ENCODE measurements at places on chromosomes 6 and 20.
A peak's percentile ranks its signal among the peaks of the same experiment; 100 is the strongest.

DNA sequence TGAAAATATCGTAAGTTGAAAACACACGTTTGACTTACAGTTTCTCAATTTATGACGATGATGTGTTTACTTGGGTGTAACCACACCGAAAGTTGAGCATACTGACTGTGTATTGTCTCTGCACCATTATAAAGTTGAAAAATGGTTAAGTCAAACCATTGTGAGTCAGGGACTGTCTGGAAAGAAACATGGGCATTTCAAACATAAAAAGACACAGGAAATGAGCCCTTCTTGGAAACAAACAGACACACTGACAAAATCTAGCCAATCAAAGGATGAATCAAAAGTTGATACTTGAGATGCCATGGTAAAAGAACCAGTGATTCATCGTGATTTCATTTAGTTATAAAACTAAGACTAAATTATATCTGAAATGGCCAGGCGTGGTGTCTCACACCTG lies 5.3 kb downstream of the POPDC3 start:
- no peak overlapping the region for H3K27ac ChIP-seq
- DNase-seq: no peak
- H3K36me3 ChIP-seq: no peaks in the 10 kb centered on the region
- H3K27me3 ChIP-seq: peaks cover 8% of the 10 kb centered on the region
- no peak overlapping the region for H3K4me3 ChIP-seq
- H3K4me1 ChIP-seq: no peaks in the 10 kb centered on the region

- DNase-seq: no peak
- peaks cover 1% of the 10 kb centered on the region for H3K36me3 ChIP-seq
- no peak overlapping the region for H3K27ac ChIP-seq
- no peaks in the 10 kb centered on the region for H3K4me1 ChIP-seq
- H3K27me3 ChIP-seq: no peaks in the 10 kb centered on the region
- H3K4me3 ChIP-seq: no peak overlapping the region
These were observed 402.9 kb upstream of the RUNX2 start for GRCh38 chr6:44925100-44925739.

DNA sequence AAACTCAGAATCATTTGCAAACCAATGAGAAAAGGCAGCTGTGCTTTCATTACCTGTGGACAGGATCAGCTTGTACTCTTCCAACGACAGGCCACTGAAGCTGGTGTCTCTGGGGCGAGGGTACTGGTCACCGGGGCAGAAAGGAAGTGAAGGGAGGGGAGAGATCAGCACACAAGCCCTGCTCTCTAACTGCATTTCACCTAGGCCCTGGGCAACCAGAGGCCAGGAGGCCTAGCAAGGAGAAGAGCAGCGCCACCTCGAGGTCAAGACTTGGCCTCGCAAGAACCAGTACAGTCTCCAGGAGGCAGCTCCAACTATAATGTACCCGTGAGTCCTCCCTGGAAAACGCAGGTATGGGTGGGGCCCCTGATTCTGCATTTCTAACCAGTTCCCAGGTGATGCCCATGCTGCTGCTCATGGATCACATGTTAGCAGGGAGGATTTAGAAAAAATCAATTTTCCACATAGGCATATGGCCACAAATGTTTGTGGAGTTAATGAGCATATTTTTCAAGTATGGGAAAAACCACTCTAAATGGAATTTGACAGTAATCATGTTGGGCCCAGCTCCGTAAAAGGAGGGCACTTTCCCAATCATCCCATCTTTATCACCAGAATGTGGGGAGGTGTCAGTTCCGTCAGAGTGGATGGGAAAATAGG lies 11.0 kb downstream of the UQCC2 start:
- peak overlapping the region; percentile 28 for H3K4me3 ChIP-seq
- peaks cover 25% of the 10 kb centered on the region for H3K36me3 ChIP-seq
- H3K27ac ChIP-seq: peak overlapping the region; percentile 79
- no peaks in the 10 kb centered on the region for H3K27me3 ChIP-seq
- peaks cover 69% of the 10 kb centered on the region for H3K4me1 ChIP-seq

- H3K27me3 ChIP-seq: peaks cover 67% of the 10 kb centered on the region
- DNase-seq: peak; percentile 69
- peaks cover 47% of the 10 kb centered on the region for H3K4me1 ChIP-seq
- H3K36me3 ChIP-seq: peaks cover 2% of the 10 kb centered on the region
- peak overlapping the region; percentile 82 for H3K4me3 ChIP-seq
- H3K27ac ChIP-seq: peak overlapping the region; percentile 86
These were observed 3.1 kb upstream of the ULBP2 start for GRCh38 chr6:149938571-149939355.

- H3K36me3 ChIP-seq: no peaks in the 10 kb centered on the region
- DNase-seq: no peak
- H3K27ac ChIP-seq: no peak overlapping the region
- peaks cover 8% of the 10 kb centered on the region for H3K4me1 ChIP-seq
- H3K4me3 ChIP-seq: no peak overlapping the region
These were observed 108.0 kb upstream of the FOXO3 start for GRCh38 chr6:108452711-108453195.

DNA sequence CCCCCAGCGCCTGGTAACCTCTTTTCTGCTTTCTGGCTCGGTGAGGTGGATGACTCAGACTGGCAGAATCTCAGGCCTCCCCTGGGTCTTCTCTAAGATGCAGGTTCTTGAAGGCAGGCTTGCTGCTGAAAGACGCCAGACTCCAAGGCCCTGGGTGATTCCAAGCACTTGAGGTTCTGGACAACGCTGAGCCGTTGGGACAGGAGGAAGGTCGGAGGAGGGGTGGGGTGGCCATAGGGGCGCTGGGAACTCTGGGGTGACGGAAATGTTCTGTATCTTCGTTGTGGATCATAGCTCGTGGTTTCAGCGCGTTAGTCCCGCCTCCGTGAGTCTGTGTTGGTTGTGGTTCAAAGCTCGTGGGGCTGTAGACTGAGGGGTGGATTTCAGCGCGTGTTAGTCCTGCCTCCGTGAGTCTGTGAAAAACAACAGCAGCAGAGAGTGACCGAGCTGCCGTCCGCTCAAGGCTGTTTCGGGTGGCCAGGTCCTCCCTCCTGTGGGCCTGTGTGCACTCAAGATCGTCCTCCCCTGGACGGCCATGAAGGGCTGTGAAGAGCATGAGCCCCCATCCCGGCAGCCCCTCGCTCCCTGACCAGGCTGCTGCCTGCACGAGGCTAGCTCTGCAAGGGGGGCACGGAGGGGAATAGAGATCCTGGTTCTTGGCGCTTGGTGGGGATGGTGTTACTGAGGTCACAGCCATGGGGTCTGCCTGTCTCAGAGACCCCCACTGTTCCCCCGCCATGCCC lies 7.7 kb downstream of the NTSR1 start:
- H3K4me3 ChIP-seq: no peak overlapping the region
- no peaks in the 10 kb centered on the region for H3K4me1 ChIP-seq
- peaks cover 17% of the 10 kb centered on the region for H3K27me3 ChIP-seq
- DNase-seq: no peak

GRCh38 chr6:166419286-166419685 lies 36.5 kb upstream of the MPC1 start:
- no peak for DNase-seq
- no peak overlapping the region for H3K27ac ChIP-seq
- H3K4me1 ChIP-seq: no peaks in the 10 kb centered on the region

GRCh38 chr6:124368131-124368530 lies 564.5 kb downstream of the NKAIN2 start:
- no peak for DNase-seq
- H3K27me3 ChIP-seq: no peaks in the 10 kb centered on the region
- no peak overlapping the region for H3K4me3 ChIP-seq
- H3K4me1 ChIP-seq: no peaks in the 10 kb centered on the region
- H3K36me3 ChIP-seq: no peaks in the 10 kb centered on the region

- peaks cover 25% of the 10 kb centered on the region for H3K4me1 ChIP-seq
- H3K27me3 ChIP-seq: peaks cover 2% of the 10 kb centered on the region
- no peak overlapping the region for H3K27ac ChIP-seq
- DNase-seq: no peak
- no peaks in the 10 kb centered on the region for H3K36me3 ChIP-seq
These were observed 310.2 kb upstream of the SGK1 start for GRCh38 chr6:134628154-134628553.

- peaks cover 2% of the 10 kb centered on the region for H3K27me3 ChIP-seq
- DNase-seq: no peak
- H3K4me1 ChIP-seq: peaks cover 2% of the 10 kb centered on the region
- H3K27ac ChIP-seq: no peak overlapping the region
- no peaks in the 10 kb centered on the region for H3K36me3 ChIP-seq
- no peak overlapping the region for H3K4me3 ChIP-seq
These were observed 687.4 kb downstream of the EPM2A start for GRCh38 chr6:145047891-145048290.

DNA sequence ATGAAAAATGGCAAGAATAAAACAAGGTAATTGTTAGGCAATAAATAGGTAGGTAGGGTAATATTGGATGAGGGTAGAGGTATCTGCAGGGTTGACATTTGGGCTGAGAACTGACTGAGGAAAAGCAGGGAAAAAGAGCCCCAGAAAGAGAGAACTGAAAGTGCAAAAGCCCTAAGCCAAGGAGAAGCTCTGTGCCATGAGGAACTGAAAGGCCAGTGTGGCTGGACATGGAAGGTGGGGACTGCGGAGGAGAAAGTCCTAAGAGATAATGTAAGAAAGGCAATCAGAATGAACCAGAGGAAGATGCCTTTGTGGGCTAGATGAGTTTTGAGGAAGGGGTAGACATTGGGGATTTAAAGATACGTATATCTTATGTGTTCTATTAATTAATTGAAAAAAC lies 9.9 kb upstream of the HIVEP2 start:
- peaks cover 37% of the 10 kb centered on the region for H3K4me1 ChIP-seq
- no peaks in the 10 kb centered on the region for H3K36me3 ChIP-seq
- H3K27ac ChIP-seq: peak overlapping the region; percentile 4
- no peaks in the 10 kb centered on the region for H3K27me3 ChIP-seq

DNA sequence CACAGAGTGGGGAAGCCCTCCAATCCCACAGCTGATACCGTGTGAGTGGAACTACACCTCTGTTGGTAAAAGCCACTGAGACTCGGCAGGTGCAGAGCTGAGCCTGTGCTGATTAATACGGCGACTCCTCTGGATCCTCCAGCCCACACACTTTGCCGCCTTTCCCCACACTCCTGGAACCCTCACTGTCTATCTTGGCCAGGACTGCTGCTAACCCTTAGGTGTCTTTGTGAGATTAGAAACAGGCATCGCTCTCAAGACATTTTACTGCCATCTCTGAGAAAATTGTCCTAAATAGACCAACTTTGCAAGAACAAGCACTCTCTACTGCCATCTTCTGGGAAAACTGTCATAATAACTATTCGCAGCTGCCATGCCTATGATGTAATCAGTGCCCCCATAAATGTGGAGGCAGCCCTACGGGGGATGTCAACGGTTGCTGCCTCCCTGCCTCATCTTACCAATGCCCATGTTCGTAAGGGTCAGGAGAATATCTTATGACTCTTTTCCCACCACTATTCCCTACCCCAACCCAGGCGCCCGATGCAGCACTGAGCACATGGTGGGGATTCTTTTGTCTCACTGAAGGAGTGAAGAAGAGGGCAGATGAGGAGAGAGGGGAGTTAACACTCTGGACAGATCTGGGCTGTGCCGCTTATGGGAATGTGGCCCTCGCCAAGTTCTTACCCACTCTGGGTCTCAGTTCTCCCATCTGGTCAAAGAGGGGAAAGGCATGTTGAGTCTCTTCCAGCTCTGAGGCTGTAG lies 26.1 kb upstream of the KCNB1 start:
- no peaks in the 10 kb centered on the region for H3K36me3 ChIP-seq
- no peak overlapping the region for H3K27ac ChIP-seq
- H3K27me3 ChIP-seq: peaks cover 32% of the 10 kb centered on the region
- no peaks in the 10 kb centered on the region for H3K4me1 ChIP-seq

GRCh38 chr6:160082627-160083026 lies 39.0 kb upstream of the SLC22A1 start:
- peaks cover 89% of the 10 kb centered on the region for H3K36me3 ChIP-seq
- no peak overlapping the region for H3K27ac ChIP-seq
- no peaks in the 10 kb centered on the region for H3K27me3 ChIP-seq
- no peaks in the 10 kb centered on the region for H3K4me1 ChIP-seq
- DNase-seq: no peak
- no peak overlapping the region for H3K4me3 ChIP-seq

DNA sequence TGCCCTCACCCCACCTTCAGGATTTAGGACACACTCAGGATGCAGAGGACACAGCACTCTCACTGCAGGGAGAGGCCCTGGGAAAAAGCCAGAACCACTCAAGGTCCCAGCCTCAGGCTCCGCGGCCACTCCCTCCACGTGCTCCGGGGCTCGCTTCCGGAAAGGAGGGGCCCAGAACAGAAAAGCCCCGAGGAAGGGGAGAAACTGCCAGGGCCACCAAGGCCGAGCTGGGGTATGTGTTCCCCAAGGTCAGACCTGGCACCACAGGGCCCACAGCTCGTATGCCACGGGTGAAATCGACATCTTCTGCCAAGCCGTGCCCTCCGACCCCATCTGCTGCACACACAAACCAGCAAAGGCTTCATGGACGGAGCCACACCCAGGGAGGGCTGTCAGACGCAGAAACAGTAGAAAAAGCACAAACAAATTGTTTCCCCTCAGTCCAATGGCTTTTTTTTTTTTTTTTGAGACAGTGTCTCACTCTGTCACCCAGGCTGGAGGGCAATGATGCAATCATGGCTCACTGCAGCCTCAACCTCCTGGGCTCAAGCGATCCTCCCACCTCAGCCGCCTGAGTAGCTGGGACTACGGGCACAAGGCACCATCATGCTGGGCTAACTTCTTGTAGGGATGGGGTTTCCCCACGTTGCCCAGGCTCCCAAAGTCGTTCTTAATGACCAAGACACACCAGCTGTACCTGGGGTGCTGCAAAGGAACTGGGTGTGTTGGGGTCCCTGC lies 33.4 kb downstream of the SLC2A4RG start:
- no peak overlapping the region for H3K4me3 ChIP-seq
- H3K4me1 ChIP-seq: no peaks in the 10 kb centered on the region
- H3K27me3 ChIP-seq: peaks cover 2% of the 10 kb centered on the region
- no peaks in the 10 kb centered on the region for H3K36me3 ChIP-seq
- no peak for DNase-seq

- H3K27me3 ChIP-seq: no peaks in the 10 kb centered on the region
- no peaks in the 10 kb centered on the region for H3K36me3 ChIP-seq
- H3K4me1 ChIP-seq: peaks cover 34% of the 10 kb centered on the region
- H3K27ac ChIP-seq: peak overlapping the region; percentile 46
- H3K4me3 ChIP-seq: no peak overlapping the region
- no peak for DNase-seq
These were observed 123.6 kb upstream of the TNFAIP3 start for GRCh38 chr6:137743493-137743892.

- H3K27ac ChIP-seq: no peak overlapping the region
- no peak for DNase-seq
- H3K4me1 ChIP-seq: no peaks in the 10 kb centered on the region
- H3K27me3 ChIP-seq: no peaks in the 10 kb centered on the region
- no peak overlapping the region for H3K4me3 ChIP-seq
These were observed 81.9 kb upstream of the TULP1 start for GRCh38 chr6:35594503-35595186.

- no peak overlapping the region for H3K4me3 ChIP-seq
- DNase-seq: no peak
- H3K27ac ChIP-seq: no peak overlapping the region
- no peaks in the 10 kb centered on the region for H3K4me1 ChIP-seq
- H3K36me3 ChIP-seq: no peaks in the 10 kb centered on the region
These were observed 124.7 kb upstream of the TCF21 start for GRCh38 chr6:133764008-133764753.

GRCh38 chr6:47974106-47974505 lies 136.9 kb downstream of the PTCHD4 start:
- no peaks in the 10 kb centered on the region for H3K4me1 ChIP-seq
- no peaks in the 10 kb centered on the region for H3K27me3 ChIP-seq
- no peaks in the 10 kb centered on the region for H3K36me3 ChIP-seq
- H3K27ac ChIP-seq: no peak overlapping the region
- H3K4me3 ChIP-seq: no peak overlapping the region

Measured in activated B cell treated with CpG ODN at 0.5 μM for 24 hours (primary cell).